ENCODE measurements at places on chromosomes 7 and 10.

DNA sequence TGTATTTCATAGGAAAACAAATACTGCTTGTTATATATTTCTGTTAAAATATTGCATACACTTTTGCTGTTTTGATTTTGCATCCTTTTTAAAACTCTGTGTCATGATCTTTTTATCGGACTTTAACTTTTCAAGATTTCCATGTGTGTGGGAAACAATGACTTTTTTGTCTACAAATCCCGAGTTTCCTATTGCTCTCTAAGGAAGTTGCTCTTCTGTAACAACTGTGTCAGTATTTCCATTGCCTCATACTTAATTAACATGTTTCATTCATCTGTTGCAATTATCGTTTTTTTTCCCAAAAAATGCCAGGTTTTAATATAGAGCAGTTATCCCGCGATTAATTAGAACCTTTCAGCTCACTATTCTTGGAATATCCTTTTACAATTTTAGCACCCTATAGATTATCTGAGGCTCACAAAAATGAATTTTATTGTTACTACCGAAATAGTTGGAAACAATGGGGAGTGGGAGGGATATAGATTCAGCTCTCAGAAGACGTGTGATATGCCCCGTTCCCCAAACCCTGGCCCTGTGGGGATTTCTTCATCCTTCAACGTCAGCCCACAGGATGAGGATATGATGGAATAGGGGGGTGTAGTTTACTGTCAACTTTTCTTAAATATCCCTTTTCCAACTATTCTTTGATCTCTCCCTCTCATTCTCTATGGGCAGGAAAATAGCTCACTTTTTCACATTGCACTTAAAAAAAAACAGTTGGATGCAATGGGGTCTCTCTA, 297.6 kb upstream of the IGFBP3 start:
- DNase-seq, result no peak

DNA sequence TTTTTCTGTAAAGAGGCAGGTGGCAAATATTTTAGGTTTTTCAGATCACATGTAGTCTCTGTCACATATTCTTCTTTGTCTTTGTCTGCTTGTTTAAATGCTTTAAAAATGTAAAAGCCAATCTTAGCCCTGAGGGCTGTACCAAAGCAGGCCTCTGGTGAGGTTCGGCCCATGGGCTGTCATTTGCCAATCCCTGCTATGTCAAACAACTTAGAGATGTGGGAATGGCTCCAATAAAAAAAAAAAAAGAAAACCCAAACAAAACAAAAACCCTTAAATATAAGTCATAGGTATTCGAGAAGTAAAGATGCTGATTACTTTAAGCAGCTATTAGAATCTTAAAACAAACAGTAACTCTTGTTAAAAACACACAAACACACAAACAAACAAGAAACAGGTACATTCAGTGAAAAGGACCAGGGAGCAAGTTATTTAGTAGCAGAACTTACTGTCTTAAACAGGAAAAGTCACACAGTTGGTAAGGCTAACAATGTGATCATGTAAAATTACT, 61.4 kb upstream of the NAMPT start:
- no peak for DNase-seq

GRCh38 chr7:5422396-5423305, 983 bp downstream of the TNRC18 start:
- no peak for DNase-seq

- DNase-seq, result no peak
Measured at GRCh38 chr10:19195698-19196097, 147.1 kb downstream of the MALRD1 start.

GRCh38 chr10:127267442-127267841, 71.1 kb upstream of the INSYN2A start:
- DNase-seq, result no peak

DNA sequence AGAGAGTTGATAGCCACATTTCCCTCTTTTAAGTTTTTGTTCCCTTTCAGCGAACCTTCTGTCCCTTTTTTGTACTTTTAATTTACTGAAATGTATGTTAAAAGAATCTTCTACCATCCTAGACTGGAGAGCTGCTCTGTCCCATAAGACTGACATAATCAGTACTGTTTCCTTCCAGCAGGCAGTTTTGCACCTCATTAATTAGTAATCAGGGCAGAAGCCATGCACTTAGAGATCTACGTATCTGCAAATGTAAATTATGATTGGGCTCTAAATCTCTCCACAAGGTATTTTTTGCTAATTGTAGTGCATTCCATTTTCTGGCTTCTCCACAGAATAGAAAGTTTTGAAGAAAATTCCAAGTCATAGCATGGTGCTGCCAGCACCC, 232.1 kb downstream of the CELF2 start:
- no peak for DNase-seq

DNA sequence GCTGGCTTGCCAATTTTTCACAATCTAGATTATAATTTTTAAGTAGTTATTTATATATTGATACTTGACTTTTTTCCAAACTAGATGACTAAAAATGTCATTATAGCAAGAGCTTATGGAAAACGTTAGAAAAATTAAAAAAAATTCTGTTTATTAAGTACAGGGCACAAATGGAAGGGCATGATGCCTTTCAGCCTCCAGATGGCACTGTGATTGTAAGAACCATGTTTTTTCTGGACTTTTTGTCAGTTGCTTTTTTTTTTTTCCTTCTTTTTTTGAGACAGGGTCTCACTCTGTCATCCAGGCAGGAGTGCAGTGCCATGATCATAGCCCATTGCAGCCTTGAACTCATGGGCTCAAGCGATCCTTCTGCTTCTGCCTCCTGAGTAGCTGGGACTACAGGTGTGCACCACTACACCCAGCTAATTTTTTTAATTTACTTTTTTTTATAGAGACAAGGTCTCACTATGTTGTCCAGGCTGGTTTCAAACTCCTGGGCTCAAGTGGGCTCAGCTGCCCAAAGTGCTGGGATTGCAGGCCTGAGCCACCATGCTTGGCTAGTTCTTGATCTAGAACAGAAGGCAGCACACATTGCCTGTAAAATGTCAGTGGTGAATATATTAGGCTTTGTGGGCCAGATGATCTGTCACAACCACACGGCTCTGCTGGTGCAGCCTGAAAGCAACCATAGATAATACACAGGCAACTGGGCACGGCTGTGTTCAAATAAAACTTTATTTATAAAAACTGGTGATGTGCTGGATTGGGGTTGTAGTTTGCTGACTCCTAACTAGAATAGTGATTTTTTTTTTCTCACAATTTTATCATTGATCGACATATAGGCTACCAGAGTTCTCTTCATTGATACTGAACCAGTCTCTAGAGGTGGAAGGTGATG, 27.4 kb downstream of the UCMA start:
- no peak for DNase-seq

- DNase-seq, result peak; percentile 68
Measured at GRCh38 chr10:125159932-125160855, at the start of gene CTBP2. Gene CTBP2 (minus strand): TSS chr10:125160563.

DNA sequence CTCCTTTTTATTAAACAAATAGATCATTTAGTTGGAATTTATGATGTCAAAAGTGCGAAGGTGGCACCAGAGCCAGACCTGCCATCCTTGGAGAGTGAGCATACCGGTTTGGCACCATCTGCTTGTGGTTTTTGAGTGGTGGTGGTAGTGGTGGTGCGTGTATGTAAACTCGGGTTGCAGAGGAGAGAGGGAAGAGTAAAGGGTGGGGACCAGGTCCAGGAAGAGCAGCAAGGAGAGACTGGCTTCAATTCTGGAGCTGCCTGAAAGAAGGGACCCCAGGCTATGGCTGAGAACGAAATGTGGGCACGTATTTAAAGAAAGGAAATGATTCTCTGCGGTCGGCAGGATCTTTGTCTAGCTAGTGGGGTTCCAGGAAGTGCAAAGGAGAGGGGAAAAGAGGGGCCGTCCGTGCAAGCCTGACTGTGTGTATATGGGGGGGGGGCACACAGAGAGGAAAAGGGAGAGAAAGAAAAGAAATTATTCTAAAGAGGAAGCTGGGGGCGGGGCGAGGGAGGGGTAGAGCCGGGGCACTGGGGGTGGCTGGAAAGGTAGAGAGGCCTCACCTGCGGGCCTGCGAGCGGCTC, 448 bp upstream of the GOLGA7B start:
- no peak for DNase-seq

DNA sequence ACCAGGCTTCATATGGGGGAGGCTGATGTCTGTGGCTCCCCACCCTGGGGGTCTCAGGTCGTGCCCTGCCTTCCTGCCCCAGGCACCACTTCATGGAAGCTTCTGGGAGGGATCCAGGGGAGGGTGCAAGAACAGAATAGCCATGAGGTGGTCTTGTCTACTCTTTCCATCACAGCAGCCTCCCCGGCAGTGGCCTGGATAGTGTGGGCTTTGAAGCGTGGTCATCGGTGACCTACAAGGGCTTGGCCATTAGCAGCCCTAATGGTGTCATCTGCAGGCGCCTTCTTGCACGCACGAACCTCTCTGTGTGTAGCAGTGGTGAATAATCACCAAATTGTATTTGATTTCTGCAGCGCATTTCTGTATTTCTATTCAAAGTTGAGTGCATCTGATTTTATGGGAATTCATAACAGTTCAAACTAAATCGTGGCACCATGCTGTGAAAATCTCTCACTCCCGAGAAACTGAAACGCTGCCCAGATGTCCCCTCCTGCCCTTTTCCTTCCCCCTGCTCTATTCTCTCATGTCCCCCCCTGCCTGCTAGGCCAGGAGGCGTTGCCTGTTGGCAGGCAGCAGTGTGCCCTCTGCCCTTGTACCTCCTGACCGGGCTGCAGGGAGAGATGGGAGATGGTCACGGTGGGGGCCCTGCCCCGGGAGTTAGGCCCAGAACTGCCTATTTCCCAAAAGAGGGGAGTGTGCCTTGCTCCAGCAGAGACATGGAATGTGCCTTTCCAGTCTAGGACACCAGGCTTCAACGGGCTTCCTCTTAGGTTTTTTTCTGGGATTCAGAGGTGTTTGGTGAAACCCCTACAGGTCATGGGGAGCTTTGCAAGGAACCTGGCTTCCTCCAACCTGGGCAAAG, 34.8 kb downstream of the CDH23 start:
- peak; percentile 16 for DNase-seq

DNA sequence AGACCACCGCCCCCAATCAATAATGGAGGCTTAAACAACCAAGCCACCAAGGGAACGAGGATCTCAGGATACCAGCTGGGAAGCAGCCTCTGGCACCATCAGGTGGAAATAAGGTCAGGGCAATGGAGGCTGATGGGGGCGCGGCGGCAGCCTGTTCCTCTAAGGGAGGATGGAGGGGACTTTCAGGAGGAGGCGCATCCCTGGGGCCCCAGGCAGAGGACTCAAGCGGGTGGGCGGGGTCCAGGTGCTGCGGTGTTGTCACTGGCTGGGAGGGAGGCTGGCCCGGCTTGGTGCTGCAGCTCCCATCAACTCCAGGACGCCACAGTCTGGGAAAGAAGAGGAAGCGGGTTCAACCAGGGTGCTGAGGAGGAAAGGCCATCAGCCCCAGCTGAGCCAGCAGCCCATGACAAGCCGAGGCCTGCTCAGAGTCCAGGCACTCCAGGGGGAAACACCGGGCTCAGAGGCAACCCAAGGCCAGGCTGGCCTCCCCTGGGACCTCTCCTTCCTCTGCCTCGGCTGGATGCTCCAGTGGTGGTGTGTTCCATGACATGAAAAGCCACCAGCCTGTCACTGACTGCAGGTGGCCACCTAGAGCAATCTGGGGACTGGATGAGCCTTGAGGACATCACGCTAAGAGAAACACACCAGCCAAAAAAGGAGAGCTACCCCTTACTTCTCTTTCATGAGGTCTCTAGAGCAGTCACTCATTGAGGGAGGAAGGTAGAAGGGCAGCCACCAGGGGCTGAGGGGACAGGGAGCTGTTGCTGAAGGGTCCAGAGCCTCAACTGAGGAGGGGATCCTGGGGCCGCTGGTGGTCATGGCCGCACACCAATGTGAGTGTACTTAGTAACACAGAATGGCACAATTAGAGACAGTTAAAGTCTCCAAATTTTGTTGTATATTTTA, 4.6 kb downstream of the GIGYF1 start:
- no peak for DNase-seq

GRCh38 chr7:28998105-28998504, 40.0 kb upstream of the TRIL start:
- DNase-seq, result no peak

DNA sequence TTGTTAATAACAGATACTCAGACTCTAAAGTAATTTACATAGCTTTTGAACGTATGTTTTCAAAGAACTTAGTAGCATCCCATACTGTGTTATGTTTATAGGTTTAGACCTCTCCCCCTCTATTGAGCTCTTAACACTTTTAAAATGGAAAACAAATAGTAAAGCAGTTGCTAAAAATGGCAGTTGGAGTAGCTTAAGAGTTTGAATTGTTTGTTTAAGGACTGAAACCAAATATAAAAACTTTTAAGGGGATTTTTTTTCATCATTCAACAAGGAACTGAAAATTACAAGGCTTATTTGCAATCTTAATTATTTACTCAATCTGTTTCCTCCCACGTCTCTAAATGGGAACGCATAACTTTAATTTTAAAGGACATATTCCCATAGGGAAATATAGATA, 1.6 kb upstream of the SPAG6 start:
- no peak for DNase-seq

- DNase-seq, result no peak
Measured at GRCh38 chr10:104331208-104331838, 6.9 kb downstream of the ITPRIP start.

DNA sequence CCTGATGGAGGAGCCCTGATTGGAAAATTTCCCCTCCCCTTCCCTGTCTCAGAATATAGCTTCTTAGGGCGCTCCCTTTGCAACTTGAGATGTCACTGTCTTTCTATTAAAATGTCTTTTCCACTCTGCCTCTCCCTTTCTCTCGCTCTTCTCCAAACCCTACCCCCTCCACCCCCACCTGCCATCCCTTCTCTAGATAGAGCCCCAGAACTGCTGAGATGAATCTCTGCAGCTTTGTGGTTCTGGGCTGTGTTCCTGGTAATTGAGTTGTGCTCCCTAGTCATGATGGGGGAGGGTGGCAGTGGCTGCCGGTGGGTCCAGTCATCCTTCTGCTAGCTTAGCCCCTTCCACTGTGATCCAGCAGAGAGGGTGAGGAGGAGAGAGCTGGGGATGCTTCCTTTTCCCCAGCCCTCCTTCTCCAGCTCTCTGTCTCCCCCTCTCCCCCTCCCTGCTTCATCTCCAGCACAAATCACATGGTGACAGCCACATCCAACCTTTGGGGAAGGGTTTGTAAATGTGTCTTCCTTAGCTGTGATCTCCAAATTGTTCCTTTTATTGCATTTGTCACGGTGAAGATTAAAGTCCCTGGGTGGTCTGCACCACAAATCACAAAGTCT, 50.8 kb upstream of the BTRC start:
- no peak for DNase-seq

DNA sequence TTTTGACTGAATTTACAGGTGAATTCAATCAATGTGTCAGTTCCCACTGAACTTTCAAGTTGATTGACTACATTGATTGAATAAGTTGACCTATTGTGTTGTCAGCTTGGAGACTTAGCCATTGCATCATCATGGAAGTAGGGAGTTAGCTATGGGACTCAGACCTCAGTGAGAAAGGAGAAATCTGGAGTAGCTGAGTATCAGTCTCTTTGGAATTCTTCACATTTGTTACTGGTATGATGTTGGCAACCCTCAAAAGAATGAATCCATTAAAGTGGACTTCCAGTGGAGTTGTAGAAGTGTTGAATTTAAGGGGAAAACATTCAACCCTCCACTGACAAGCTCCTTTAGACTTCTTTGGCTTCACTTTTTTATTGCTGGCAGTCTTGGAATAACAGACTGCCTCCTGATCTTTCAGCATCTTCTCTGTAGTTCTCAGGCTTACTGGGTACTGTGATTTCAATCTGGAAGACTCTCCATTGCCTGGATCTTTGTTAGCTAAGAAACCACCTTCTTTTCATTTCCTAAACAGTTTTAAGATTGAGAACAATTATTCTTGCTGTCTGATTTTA, 160.3 kb upstream of the NRP1 start:
- DNase-seq, result no peak

Data from HuH-7 (cell line).